T follicular helper cell (primary cell): ENCODE measurements at places on chromosomes 3 and 15.
A peak's percentile ranks its signal among the peaks of the same experiment; 100 is the strongest.

GRCh38 chr3:113079218-113079961 is 88.6 kb downstream of the GTPBP8 start:
- DNase-seq: no peak

DNA sequence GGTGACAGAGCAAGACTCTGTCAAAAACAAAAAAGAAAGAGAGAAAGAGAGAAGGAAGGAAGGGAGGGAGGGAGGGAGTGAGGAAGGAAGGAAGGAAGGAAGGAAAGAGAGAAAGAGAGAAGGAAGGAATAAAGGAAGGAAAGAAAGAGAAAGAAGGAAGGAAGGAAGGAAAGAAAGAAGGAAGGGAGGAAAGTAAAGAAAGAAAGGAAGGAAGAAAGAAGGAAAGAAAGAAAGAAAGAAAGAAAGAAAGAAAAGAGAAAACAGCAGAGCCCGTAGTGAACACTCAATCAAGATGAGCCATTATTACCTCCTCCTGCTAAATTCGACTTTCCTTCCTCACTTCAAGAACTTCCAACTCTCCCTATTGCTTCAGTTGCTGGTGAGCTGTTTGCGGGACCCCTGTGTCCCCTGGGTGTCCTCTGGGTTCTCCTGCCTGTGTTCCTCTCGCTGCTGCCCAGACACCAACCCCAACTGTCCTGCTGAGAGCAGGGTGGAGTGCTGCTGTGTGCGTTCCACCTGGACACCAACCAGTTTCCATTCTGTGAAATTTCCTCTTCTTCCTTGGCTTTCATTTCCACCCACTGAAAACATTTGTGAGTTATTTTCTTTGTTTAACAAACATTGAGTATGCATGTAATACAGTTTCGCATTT is 266.4 kb downstream of the FAM43A start:
- DNase-seq: no peak

DNA sequence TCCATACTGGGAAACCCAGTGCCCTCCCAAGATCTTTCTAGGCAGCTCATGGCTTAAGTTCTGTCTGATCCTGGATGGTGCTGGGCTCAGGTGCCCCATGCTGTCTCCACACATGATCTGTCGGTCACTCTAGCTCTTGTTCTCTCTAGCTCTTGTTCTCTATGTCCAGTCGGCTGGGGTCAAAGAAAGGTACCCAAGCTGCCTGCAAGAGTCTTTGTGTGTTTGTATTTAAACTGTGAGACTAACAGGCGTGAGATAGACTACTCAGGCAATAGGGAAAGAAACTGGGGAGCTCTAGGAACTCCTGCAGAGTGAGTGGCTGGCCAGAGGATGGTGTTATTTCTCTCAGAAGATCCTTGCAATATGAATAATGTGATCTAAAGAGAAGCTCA is 40.2 kb downstream of the GPR156 start:
- DNase-seq: no peak

DNA sequence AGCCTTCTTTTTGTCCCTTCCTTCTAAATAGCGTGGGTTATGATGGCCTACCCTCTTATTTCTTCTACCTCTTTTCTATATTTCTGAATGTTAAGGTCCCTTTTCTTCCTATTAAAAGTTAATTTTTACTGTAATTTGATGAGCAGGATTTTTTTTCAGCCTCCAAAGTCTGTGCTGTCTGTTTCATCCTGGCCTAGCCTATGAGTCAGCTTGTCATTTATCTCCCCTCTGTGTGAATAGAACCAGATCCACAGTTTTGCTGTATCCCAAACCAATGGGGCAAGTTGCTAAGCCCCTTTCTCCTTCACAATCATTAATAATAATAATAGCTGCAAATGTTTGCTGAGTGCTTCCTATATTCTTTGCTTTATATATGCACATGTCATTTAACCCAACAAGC is 18.1 kb upstream of the C3orf38 start:
- no peak for DNase-seq

DNA sequence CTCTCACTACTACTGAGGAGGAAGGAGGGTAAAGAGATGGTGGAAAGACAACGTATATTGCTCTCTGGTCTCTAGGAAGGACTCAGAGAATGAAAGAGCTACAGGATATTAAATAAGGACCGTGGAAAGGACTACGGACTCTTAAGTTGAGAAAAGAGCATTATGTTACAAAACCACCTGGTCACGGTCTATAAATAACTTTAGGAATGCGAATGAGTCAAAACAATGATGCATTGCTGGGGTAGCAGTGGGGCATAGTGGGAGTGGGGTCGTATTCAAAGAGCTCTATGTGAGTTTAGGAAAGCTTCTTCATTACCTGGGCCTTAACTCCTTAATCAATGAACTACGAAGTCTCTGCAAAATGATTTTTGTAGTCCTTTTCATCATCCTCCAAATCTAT is 295.7 kb upstream of the SOX14 start:
- DNase-seq: no peak

GRCh38 chr3:127045435-127046045 is 62.6 kb downstream of the PLXNA1 start:
- no peak for DNase-seq

GRCh38 chr3:49868862-49869466 is 742 bp downstream of the CAMKV start:
- no peak for DNase-seq

GRCh38 chr3:186421946-186422345 is 59.9 kb upstream of the DGKG start:
- DNase-seq: no peak

DNA sequence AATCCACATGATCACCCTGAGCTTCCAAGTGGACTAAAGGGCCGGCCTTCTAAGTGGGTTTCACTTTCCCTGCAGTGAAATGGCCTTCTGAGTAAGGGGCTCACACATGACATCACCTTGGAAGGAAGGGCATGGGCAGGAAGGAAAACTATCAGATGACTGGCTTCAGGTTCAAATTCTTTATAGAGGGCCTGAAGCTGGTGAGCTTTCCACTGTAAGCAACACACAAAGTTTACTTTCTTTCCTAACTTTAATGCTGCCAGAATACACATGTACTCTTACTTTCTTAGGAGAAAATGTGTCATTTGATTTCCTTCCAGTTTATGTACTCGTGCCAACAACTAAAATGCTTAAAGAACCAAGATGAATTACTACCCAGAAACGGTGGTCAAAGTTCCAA is 475.6 kb downstream of the FOXP1 start:
- no peak for DNase-seq

DNA sequence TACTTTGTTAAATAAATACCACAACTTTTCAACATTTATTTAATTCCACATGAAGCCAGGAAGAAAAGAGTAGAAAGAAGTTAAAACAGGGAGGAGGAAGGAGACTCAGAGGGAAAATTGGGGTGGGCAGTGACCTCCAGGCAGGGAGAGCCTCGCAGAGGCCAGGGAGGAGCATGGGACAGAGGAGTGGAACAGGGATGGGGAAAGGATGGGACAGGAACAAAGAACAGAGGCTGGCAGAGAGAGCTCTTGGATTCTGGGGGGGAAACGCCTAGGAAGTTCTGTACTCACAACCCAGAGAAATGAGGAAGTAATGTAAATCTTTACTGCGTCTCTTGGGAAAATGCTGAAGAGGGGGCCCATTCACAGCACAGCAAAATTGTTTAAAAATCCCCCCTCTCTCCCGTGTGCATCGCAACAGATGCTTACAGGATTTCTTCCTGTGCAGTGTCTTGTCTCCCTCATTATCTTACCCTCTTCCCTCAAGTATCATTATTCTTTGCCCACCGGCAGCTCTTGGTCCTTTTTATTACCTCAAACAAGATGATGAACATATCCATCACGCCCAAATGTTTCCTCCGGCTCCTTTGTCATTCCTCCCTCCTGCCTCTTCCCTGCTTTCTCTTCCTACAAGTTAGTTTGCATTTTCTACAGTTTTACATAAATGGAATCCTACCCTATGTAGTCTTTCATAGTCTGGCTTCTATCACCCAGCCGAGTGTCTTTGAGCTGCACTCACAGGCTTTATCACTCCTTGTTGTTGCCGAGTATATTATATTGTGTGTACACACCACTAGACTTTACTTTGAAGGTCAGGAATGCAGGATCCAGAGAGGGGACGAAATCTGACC is 65.5 kb downstream of the ARHGAP31 start:
- DNase-seq: no peak

- no peak for DNase-seq
Observed at GRCh38 chr15:35713733-35714132, 167.8 kb upstream of the DPH6 start.

DNA sequence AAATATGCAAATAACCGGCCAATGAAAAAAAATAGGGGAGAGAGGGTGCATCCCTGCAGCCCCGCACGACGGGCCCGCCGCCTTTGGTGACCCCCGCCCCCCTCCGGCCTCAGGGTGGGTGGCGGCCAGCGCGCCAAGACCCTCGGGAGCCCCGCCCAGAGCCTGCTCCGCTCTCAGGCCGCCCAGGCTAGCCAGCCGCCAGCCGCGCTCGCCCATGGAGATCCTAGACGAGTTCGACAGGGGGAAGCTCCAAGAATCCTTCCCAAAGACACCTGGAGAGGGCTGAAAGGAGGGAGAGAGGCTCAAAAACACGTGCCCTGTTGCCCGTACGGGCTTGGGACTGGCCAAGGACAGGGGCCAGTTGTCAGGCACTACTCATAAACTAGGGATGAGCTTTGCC is 434.0 kb downstream of the NR2F2 start:
- no peak for DNase-seq

GRCh38 chr3:162082516-162082915 is 585.9 kb downstream of the OTOL1 start:
- DNase-seq: no peak

DNA sequence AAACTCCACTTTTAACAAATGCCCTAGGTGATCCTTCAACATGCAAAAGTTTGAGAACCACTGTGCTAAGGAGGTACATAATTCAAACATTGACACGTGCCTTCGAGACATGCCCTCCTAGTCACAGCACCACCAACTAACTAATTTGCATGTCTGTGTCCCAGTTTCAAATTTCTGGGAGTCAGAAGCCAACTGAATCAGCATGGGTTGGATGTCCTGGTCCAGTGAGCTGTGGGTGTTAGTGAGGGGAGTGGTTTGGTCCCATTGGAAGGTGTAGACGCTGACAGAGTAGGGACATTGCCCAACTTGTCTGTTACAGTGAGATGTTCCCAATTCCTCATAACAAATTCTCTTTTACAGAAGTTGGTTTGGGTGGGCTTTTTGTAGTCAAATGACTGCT is 67.3 kb upstream of the ADPGK start:
- DNase-seq: no peak

DNA sequence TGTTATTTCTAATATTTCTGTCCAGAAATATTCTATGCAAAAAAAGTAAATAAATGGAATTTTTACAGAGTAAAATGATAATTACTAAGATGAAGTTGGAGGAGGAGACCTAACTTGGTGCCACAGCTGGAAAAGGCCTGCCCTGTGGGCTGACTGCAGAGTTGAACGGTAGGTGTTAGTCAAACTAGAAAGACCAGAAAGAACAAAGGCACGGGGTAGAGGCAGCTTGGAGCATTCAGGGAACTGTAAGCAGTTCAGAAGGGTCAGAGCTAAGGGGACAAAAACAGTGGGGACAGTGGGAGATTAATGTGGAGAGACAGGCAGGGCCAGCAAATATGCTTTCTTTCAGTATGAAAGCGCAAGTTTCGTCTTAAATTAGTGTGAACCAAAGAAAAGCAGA is 39.3 kb upstream of the PTPRG start:
- no peak for DNase-seq

GRCh38 chr3:60282866-60283265 is 968.4 kb downstream of the FHIT start:
- no peak for DNase-seq

DNA sequence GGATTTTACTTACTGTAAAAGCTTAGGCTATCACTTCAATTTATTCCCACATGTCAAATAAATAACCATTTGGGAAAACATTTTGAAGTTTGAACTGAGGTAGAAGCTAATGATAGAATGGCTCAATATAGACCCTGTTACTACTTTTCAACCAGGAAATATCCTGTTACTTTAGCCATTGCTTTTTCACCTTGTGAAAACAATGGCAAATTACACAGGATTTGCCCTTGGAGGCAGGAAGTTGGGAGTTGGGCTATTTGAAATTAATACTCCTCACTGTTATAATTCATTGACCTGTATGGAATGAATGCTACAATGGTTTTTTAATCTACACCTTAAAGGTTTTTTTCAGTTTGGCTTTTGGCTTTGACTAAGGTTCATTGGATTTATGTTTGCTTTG is 98.1 kb upstream of the UBE2E2 start:
- no peak for DNase-seq

GRCh38 chr3:133209871-133210550 is 171.8 kb downstream of the TMEM108 start:
- no peak for DNase-seq

GRCh38 chr3:139687431-139687830 is 9.7 kb upstream of the NMNAT3 start:
- DNase-seq: no peak

- no peak for DNase-seq
Observed at GRCh38 chr3:139309061-139309591, 34.7 kb upstream of the MRPS22 start.

- no peak for DNase-seq
Observed at GRCh38 chr3:133479895-133480669, 80.2 kb downstream of the BFSP2 start.

GRCh38 chr15:84734794-84735479 is 13.5 kb upstream of the ZNF592 start:
- DNase-seq: peak; percentile 62

GRCh38 chr3:172692751-172693338 is 18.0 kb downstream of the NCEH1 start:
- no peak for DNase-seq

GRCh38 chr15:91129436-91129835 is 29.4 kb downstream of the SV2B start:
- DNase-seq: no peak

GRCh38 chr3:127069814-127070440 is 87.0 kb downstream of the PLXNA1 start:
- DNase-seq: no peak

- no peak for DNase-seq
Observed at GRCh38 chr3:137988982-137989381, 21.0 kb upstream of the CLDN18 start.

GRCh38 chr3:157767607-157768006 is 264.4 kb upstream of the VEPH1 start:
- DNase-seq: no peak
